ENCODE measurements at places on chromosomes 7 and 10.

DNA sequence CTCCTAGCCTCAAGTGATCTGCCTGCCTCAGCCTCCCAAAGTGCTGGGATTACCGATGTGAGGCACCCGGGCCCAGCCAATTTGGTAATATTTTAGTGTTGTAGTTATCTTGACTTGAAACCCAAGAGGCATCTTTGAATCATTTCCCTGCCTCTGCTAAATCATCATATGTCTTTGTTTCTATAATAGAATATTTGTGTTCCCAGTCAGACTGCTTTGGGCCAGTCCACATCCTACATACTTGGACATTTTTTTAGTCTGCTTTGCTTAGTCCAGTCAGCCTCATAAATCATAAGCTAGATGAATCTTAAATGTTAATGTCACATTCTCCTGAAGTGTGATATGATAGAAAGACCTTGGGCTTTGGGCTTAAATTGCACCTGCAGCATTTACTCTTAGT, 5.9 kb downstream of the STAM start:
- DNase-seq, result no peak

DNA sequence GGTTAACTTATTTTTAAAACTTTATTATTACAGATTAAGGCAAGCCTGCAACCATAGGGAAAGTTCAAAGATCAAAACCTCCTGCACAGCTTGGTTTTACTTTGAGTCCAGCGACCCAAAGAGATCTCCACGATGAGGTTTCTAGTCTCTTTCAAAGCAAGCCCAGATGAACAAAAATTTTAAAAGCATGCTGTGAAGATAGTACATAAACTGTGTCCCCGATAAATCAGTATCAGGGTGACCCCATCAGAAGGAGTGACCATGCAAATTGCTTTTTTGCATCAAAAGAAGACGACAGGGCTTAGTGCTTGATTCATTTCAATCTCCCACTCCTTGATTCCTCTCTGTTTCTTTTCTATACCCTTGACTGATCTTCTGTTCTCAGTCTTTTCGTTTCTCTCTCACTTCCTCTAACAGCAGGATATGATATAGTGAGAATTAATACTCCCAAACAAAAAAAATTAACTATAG, 16.0 kb upstream of the DNTT start:
- DNase-seq, result no peak

DNA sequence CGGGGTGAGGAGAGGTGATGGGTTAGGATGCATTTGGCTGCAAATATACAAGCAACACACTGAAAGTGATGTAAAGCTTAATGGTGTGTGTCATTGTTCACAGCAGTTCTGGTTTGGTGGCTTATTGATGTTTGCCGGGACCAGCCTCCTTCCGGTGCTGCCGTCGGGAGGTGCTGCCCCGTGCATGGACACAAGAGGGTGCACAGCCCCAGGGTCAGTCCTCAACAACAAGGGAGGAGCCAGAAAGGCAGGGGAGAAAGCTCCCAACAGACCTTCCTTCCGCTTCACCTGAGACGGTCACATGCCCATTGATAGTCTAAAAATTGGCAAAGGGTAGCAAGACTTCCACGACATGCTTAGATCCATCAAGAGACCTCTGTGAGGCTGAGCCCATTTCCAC, 9.5 kb downstream of the RNF32 start:
- no peak for DNase-seq

DNA sequence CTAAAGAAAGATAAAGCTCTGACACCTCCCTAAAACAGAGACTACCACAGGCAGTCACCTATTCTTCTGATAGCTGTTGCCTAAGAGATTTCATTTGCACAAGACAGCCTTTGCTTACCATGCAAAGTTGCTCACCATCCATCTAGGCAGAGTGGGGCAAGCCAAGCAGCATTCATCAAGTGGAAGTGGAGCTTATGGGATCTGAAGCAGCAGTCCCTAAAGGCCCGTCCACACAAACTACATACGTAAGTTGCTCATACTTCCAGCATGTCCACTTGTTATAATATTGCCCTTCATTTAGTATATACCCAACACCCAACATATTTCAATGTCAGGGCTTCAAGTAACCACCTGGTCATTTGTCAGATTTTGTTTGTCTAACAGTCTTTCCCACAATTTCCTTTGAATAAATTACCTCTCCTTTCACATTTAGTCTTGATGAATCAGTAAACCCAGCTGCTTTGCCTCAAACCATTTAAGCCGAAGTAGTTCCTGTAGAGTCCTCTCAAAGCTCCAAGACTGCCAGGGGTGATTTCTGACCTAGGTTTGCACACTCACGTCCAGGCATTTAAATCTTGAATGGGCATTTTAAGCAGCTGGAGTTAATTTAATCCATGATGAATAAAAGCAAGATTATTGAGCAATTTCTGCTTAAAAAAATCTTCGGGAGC, 67.9 kb downstream of the ATAD1 start:
- DNase-seq, result no peak
